ENCODE measurements at places on chromosomes 3 and 15. TPM values are rescaled to one million over a fixed set of nuclear protein-coding genes. Genes with fewer than 3 reads are reported as not detected.

Gene LSAMP
- total RNA-seq: 0.28 TPM

Gene TP63
- total RNA-seq: 0.05 TPM

Gene WDR93
- total RNA-seq: not detected

Gene DPPA2
- not detected for total RNA-seq

Gene DCP1A
- total RNA-seq: 5.9 TPM

Gene ZNF148
- total RNA-seq: 17.7 TPM

Gene PATL2
- 0.58 TPM for total RNA-seq

Gene COL6A6
- 0.03 TPM for total RNA-seq

Gene PLS1
- 14.2 TPM for total RNA-seq

Gene PLD1
- total RNA-seq: 15.2 TPM

Gene APBA2
- 0.28 TPM for total RNA-seq

Gene IL5RA
- total RNA-seq: not detected

Gene PTPN9
- 9.2 TPM for total RNA-seq

Gene ECE2
- not detected for total RNA-seq

All from left lobe of liver (tissue), 2 donors.